CD4-positive, alpha-beta T cell (primary cell): ENCODE measurements at places on chromosomes 7 and 10.
A peak's percentile ranks its signal among the peaks of the same experiment; 100 is the strongest.

- no peak for DNase-seq
Measured at GRCh38 chr10:115950320-115950719, 322.7 kb downstream of the GFRA1 start.

GRCh38 chr10:132388891-132389432 is 8.0 kb upstream of the PWWP2B start:
- no peak for DNase-seq

DNA sequence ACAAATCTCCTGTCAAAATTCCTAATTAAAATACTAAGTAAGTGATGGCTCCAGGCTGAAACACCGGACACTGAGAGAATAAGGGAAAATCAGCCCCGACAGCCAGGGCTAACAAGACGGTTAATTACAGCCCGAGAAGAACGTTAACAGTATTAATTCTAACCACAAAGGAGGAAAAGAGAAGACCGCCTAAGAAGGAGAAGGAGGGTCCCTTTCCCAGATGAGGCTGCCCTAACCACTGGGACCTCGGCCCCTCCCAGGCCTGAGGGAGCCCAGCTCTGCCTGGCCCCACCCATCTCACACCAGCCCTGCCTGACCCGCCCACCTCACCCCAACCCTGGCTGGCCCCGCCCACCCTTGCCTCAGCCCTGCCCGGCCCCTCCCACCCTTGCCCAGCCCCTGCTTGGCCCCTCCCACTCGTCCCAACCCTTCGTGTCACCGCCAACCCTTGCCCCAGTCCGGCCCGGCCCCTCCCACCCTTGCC is 51.3 kb downstream of the PWWP2B start:
- peak; percentile 28 for DNase-seq

DNA sequence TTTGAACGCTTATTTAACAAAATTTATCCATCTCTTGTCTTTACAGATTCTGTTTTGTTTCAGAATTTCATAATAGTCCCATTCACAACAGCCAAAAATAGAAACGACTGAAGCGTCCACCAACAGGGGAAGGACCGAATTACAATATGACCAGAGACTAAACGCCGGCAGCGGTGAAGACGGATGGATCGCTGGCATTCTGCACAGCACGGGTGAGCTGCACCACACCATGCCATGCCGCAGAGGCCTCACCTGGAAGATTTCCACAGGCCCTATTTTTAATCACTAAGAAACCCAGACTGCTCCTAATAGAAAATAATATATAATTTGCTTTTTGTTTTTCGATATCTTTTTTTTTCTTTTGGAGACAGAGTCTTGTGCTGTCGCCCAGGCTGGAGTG is 91.0 kb downstream of the ELFN1 start:
- DNase-seq = no peak

DNA sequence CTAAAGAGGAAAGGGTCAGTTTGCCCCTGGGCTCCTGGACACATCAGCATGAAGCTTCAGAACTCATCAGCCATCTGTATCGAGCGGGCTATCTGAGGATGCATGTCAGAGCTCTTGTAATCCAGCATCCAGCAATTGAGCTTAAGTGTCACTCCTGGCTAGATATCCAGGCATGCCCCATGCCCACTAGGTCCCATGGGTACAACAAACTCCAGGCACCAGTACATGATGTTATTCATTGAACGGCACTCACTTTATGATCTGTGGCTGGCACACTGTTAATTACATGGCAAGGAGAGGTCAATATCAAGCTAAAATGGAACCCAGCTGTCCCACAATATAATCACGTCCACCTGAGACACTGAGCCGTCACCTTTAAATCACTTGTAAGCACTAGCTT is 274.2 kb downstream of the ELMO1 start:
- no peak for DNase-seq

- DNase-seq = no peak
Measured at GRCh38 chr10:14618674-14619073, 156.0 kb downstream of the FAM107B start.

- DNase-seq = no peak
Measured at GRCh38 chr7:25436413-25436812, 208.1 kb upstream of the NPVF start.

DNA sequence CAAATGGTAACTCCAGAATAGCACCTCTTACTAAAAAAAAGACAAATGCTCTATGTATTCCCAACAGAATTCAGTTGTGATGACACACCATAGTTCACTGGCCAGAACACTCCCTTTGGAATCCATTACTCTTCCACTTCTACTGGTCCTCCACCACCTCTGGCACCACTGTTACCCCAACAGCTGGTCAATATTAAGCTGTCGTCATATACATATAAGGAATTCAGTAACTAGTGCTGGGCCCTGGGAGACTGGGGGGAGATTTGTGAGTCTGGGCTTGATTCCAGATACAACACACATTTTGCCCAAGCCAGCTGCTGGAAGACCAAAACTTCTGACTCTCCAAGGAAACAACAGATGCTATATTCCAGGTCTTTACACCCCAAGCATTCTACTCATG is 26.0 kb upstream of the ITGA8 start:
- DNase-seq = no peak

GRCh38 chr7:92415225-92415624 is 32.1 kb upstream of the GATAD1 start:
- no peak for DNase-seq

DNA sequence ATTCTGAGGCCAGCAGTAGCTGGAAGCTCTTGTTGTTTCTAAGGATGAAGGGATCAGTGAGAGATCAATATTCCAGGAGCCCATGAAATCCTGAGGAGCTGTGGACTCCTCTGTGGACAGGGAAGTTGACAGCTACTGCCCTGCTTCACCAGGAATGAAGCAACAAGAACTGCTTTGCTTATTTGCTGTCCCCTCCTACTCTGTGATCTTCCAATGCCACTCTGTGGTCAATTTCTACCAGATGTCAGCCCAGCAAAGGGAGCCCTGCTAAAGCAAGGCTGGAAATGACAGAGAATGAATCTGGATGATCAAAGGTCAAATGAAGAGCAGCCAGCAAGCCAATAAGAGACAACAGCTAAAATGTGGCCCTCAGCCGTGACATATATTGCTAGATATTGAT is 227.5 kb upstream of the CHRM2 start:
- no peak for DNase-seq

DNA sequence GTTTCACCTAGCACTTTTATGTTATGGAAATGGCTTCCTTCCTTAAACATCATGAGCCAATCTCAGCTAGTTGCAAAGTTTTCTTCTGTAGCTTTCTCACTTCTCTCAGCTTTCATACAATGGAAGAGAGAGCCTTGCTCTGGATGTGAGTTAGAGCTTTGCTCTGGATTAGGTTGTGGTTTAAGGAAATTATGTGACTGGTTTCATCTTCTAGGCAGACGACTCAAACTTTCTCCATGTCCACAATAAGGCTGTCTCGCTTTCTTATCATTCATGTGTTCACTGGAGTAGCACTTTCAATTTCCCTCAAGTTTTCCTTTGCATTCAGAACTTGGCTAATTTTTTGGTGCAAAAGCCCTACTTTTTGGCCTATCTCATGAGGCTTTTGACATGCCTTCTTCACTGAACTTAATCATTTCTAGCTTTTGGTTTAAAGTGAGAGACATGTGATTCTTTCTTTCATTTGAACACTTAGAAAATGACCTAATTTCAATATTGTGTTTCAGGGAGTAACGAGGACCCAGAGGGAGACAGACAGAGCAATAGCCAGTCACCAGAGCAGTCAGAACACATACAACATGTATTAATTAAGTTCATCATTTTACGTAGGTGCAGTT is 49.8 kb downstream of the CNOT4 start:
- DNase-seq = no peak

GRCh38 chr7:157271991-157272324 is 64.8 kb upstream of the DNAJB6 start:
- DNase-seq = no peak

DNA sequence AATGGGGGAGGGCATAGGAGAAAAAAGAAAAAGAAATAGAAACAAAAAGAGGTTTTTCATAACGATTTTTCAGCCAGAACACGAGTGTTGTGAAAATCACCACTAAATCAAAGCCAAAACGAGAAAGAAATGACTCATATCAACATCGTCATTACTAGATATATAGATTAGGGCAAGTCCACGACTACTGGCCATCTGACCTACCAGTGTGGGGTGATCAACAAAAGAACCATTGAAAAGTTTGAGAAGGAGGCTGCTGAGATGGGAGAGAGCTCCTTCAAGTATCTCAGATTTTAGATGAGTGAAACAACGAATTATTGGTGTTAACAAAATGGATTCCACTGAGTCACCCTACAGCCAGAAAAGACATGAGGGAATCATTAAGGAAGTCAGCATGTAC is 33.5 kb upstream of the ABCB5 start:
- no peak for DNase-seq

DNA sequence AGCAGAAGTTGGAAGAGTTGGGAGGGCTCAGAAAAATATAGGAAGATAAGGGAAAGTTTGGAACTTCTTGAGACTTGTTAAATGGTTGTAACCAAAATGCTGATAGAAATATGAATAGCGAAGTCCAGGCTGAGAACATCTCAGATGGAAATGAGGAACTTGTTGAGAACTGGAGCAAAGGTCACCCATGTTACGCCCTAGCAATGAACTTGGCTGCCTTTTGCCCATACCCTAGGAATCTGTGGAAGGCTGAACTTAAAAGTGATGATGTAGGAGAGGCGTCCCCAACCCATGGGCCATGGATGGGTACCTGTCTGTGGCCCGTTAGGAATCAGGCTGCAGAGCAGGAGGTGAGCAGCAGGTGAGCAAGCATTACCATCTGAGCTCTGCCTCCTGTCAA is 347.8 kb downstream of the ARL4A start:
- no peak for DNase-seq

GRCh38 chr10:61785473-61786105 is 115.9 kb upstream of the ARID5B start:
- no peak for DNase-seq

DNA sequence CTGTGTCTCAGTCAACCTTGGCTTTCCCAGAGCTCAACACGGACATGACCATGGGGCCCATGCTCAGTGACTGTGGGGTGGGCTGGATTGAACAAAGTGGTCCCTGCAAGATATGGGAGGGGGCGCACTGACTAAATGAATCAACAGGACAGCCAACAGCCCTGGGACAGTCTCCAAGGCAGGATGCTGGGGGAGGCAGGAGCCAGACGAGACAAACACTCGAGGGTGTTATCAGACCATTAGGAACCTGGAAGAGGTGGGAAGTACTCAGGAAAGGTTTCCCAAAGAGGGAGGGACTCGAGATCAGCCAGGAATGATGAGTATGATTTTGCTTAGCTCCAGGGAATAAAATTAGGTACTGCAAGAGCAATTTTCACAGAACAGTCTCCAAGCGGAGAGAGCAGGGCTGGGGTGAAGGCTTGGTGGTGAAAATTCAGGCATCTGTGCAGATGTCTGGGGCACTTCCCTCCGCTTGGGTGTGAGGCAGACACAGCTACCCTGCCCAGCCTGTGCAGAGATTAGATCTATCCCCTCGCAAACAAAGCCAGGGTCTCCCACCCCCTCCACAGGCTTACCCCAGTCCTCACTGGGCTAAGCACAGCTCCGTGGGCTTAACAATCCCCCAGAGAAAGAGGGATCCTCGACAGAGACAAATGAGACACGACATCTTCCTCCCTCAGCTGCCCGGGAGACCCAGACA is 261.1 kb upstream of the ZMIZ1 start:
- DNase-seq = no peak

GRCh38 chr7:21939136-21939857 is 6.4 kb downstream of the CDCA7L start:
- no peak for DNase-seq

DNA sequence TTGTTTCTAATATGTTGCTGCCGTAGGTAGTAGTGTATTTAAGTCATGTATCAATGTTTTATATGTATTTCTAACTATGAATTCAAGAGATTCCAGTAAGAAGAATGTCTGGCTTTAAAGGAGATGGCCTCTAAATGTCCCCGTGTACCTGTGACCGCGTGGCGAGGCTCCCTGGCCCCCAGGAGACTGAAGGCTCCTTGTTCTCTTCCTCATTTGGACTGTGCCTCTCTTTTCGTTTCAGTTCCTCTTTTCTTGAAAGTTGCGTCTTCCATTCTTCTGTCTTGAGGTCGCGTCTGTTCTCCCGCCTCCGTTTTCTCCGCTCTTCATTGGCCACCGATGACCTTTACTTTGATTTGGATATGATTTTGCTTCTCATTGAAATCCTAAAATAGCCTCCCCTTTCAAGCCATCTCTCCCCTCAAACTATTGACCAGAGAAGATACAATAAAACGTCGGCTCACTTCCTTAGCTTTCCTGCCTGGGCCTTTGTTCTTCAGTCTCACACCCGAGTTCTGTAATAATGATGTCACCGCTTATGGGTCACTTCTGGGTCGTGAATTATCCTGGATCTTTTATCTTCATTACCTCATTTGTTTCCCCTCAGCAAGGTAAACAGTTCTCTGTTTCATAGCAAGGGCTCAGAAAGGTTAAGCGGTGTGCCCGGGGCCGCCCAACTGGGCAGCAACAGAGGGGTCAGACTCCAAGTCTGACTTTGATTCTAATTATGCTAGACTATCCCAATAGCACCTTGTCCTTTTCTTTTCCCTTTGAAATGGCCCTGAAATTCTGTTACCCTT is 28.7 kb downstream of the WIPI2 start:
- DNase-seq = no peak

DNA sequence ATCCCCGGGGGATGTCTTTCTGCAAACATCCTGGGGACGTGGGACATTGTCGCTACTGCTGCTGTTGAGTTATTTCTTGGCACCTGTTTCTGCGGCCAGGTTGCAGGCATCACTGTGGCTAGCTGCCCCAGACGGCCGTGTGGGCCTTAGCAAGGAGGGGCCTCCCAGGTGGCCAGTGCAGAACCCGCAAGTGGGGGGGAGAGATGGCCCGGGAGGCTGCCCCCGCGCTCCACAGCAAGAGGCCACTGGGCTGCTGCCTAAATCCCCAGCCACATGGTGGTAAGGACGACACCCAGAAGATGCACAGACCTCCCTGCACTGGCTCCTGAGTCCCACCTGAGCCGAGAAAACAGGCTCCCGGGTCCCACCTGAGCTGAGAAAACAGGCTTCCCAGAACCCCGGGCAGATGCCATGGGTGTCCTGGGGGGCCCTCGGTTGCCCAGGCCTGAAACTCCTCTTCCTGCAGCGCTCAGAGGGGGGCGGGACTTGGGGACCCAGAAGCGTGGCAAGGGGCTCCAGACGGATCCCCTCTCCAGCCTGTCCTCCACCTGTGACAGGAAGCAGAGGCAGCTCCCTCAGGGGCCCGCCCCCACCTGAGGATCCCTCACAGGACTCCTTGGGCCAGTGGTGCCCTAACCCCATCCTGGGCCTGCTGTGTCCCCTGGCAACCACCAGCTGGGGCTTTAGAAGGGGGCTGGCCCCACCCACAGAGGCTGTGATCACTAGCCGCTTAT is 952 bp upstream of the MAFK start:
- DNase-seq = no peak

- DNase-seq = no peak
Measured at GRCh38 chr7:102916426-102916825, 3.6 kb downstream of the LRRC17 start.

DNA sequence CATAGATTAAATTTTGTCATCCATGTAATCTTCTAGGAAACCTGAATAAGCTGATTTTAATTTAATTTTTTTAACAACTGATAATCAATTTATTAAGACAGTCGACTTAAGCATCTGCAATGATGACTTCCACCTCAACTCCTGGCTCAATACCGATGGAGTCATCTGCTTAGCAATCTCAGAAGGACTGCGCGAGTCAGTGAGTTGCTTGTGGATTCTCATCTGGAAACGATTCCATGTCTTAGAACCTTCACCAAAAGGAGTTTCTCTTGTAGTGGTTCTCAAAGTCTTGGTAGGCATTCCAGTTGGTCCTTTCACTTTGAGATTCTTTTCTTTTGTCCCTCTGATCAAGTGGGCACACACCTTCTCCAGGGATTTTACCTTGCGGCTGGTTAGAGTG is 85.5 kb downstream of the XRCC2 start:
- DNase-seq = no peak

- no peak for DNase-seq
Measured at GRCh38 chr7:12623885-12624498, 53.5 kb downstream of the SCIN start.
